ENCODE measurements at places on chromosomes 4 and X.
A peak's percentile ranks its signal among the peaks of the same experiment; 100 is the strongest.

- peak; percentile 73 for DNase-seq
These were observed 25.4 kb upstream of the ACSL1 start for GRCh38 chr4:184851200-184851541.

- DNase-seq = no peak
These were observed 215.8 kb upstream of the SFRP2 start for GRCh38 chr4:154004507-154005170.

DNA sequence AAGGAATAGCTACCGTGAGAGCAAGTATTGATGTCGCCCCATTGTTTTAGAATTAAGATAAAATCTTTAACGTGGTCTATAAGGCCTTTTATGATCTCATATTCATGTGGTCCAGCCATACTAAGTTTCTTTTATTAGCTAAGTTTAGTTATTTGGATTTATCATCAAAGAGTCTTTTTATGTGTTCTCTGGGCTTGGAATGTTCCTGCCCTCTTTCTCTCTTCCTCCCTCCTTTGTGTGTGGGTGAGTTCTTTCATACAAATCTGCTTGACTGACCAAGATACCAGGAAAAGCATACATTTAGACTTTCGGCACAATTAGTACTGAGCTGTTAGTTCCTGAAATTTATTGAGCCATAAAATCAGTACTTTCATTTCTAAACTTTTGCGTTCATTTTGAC, 11.3 kb downstream of the TDO2 start:
- DNase-seq = no peak

DNA sequence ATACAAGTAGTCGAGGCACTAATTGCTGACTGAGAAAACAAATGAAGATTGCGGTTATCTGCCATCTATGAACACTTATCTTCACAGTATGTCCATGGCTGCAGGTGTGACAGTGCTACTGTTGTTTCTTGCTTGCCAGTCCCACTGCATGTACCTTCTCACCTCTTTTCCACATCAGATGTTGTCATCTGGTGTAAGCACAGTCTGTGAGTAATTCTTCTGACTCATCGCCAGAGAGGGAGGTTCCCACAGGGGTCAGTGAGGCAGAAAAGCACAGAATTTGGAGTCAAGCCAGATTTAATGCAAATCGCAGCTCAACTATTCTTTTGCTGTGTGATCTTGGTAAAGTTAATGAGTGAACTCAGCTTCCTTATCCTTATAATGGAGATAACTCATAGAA, 144.4 kb downstream of the GLRA2 start:
- DNase-seq = no peak

GRCh38 chr4:174999407-174999806, 81.2 kb downstream of the ADAM29 start:
- no peak for DNase-seq

- DNase-seq = no peak
These were observed 2256.1 kb upstream of the AGA start for GRCh38 chr4:179698321-179698720.
